Fibroblast of lung (primary cell): ENCODE measurements at places on chromosomes 1 and 21. TPM values are rescaled to one million over a fixed set of nuclear protein-coding genes. Genes with fewer than 3 reads are reported as not detected.

The ATP1A2 gene
- total RNA-seq, result 1.8 and 32.9 TPM in 2 replicates

The C1orf210 gene
- total RNA-seq, result not detected in 2 replicates

The CCDC27 gene
- total RNA-seq, result not detected in 2 replicates

The SPRR2A gene
- not detected in 2 replicates for total RNA-seq

The GCSAML gene
- total RNA-seq, result not detected in 2 replicates

The UBL4B gene
- under 0.01 TPM in 1 of 2 replicates, not detected in the other for total RNA-seq

The RHCE gene
- total RNA-seq, result 0.26 and 0.50 TPM in 2 replicates

The KRTAP20-2 gene
- not detected in 2 replicates for total RNA-seq
